ENCODE measurements at places on chromosomes 4 and X.

- DNase-seq = peak; percentile 5
These were observed 136.9 kb upstream of the VCX start for GRCh38 chrX:7706032-7706431.

GRCh38 chr4:89294573-89295269 lies 12.9 kb downstream of the GPRIN3 start:
- DNase-seq = no peak

DNA sequence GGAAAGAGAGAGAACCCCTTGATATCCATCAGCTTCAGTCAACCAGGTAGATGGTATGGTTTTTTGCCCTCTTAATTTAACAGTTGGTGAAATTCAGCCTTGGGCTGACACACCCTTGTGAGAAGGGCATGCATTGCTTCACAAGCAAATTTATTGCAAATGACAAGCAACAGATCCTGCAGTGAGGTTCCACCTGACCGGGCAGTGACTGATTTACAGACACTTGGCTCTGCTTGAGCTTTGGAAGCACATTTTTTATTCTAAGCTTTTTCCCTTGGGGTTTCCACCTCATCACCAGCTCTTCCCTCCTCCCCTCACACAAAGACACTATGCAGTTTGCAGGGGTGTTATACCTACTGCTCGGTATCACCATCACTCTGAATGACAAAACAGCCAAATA lies 28.3 kb upstream of the SERTM2 start:
- no peak for DNase-seq

GRCh38 chrX:153446950-153447580 lies 1.2 kb upstream of the TREX2 start:
- no peak for DNase-seq

GRCh38 chrX:28321286-28321685 lies 266.0 kb upstream of the IL1RAPL1 start:
- no peak for DNase-seq
